Stimulated activated effector memory CD8-positive, alpha-beta T cell treated with anti-CD3 and anti-CD28 coated beads, Interleukin-12 subunit alpha, Interleukin-12 subunit beta, amount 100 ng/mL, for 72 hours (primary cell): ENCODE measurements at places on chromosomes 1 and 21.

DNA sequence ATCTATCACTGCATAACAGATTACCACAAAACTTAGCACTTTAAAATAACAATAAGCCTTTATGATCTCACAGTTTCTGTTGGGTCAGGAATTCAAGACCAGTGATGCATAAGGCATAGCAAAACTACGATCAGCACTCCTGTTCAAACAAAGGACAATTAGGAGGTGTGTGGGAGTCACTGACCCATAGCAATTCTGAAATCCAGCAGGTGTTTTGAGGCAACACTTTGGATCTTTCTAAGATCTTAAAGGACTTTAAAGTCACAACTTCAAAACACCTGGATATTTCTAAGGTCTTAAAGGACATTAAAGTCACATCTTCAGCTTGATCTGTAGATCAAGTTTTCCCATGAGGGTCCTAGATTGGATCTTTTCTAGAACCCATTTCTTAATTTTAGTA is 35.3 kb downstream of the AKT3 start:
- no peak for DNase-seq

GRCh38 chr1:181038399-181038873 is 4.7 kb downstream of the MR1 start:
- peak; percentile 75 for DNase-seq

GRCh38 chr1:246216906-246217305 is 290.2 kb downstream of the SMYD3 start:
- DNase-seq: no peak

DNA sequence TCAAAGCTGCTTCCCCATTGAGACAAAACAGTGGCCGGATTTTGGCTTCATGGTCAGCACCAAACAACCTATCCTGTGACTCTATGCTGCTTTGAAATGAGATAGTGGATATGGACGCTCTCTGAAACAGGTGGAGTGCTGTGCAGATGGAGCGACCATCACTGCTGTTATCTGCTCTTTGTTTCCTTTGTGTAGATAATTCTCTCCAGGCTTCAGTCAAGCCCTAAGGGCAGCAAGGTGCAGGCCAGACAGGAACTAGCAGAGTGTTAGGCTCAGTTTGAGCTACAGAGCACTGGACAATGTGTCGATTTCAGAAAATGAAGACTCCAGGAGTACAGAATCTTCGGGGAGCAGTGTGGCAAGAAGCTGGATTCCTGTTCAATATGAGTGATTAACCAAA is 4.8 kb upstream of the IRF6 start:
- no peak for DNase-seq

- no peak for DNase-seq
These were observed 1.5 kb upstream of the SYDE2 start for GRCh38 chr1:85202092-85202863.

DNA sequence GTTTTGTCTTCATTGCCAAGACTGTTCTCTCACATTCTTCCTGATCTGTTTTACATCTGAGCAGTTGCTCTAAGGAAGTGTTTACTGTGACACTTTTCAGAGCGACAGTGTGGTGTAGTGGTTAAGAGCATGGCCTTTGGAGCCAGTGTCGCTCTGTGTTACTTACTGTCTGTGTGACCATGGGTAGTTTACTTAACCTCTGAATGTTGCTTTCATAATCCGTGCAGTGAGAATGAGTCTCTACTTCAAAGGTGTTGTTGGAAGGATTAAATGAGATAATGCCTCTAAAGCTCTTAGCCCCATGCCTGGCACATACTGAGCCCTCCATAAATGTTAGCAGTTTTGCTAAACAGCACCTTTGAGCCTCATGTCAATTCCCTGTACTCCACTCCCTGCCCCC is 35.9 kb upstream of the ZFP69B start:
- no peak for DNase-seq

GRCh38 chr21:17616831-17617230 is 4.1 kb upstream of the BTG3 start:
- DNase-seq: no peak

GRCh38 chr1:33111965-33112364 is 31.0 kb downstream of the AZIN2 start:
- DNase-seq: no peak

GRCh38 chr21:39012326-39013230 is 170.7 kb downstream of the PSMG1 start:
- DNase-seq: no peak

GRCh38 chr1:175841738-175842187 is 98.4 kb upstream of the TNR start:
- no peak for DNase-seq
